ENCODE measurements at places on chromosomes 1 and 21.
A peak's percentile ranks its signal among the peaks of the same experiment; 100 is the strongest.

- DNase-seq, result no peak
Observed at GRCh38 chr1:109112056-109112651, 1.8 kb upstream of the ELAPOR1 start.

GRCh38 chr1:50097021-50097679 is 11.6 kb upstream of the ELAVL4 start:
- peak; percentile 13 for DNase-seq

DNA sequence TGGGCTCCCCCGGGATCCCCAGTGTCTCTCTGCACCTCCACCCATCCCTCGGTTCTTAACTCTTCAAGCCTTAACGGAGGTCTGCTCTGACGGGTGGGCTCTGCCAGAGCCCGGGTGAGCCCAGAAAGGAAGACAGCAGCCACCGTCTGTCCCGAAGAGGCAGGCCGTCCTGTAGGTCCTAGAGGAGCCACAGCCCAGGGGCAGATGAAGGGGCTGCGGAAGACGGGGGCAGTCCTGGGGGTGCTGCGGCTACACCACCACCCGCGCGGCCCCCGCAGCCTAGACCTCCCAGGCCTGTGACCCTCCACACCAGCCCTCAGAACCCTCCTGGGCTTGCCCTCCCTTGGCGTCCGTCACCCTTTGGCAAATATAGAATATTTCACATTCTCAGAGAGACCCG is 71.0 kb downstream of the UMODL1 start:
- DNase-seq, result no peak

DNA sequence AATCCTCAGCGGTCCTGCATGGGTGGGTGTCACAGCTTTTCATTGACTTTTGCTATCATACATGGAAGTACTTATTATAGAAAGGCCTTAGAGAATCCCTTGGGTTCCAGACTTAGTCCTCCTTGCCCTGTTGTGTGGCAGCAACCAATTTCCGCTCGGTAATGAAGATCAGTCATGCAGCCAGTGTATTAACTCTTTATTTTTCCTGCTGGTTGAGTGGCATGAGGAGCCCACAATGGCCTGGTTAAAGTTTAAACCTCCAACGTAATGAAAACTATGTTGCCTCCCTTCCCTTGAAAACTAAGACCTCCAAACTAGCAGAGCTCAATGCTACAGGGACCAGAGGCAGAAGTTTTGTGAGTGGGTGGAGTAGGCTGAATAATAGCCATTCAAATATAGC is 20.0 kb downstream of the CITED4 start:
- no peak for DNase-seq

GRCh38 chr21:45302082-45303061 is 14.7 kb upstream of the POFUT2 start:
- no peak for DNase-seq

DNA sequence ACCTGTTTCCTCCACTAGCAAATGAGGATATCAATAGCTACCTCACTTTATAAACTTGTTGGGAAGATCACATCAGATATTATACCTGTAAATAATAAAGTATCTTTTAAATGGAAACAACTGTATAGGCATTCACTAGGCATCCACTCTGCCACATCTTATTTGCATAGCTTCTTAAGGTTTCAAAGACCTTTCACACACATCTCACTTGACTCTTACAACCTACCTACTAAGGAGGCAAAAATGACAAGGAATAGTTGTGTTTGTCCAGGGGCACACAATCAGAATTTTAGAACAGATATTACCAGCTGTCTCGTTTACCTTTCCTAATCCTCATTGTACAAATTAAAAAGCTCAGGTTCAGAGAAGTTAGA is 51.5 kb downstream of the VANGL2 start:
- no peak for DNase-seq

- no peak for DNase-seq
Observed at GRCh38 chr1:209797978-209798639, 7.8 kb downstream of the IRF6 start.

- DNase-seq, result no peak
Observed at GRCh38 chr1:202858331-202858730, 30.6 kb downstream of the RABIF start.

- DNase-seq, result no peak
Observed at GRCh38 chr1:70348399-70349165, 5.9 kb downstream of the ANKRD13C start.

DNA sequence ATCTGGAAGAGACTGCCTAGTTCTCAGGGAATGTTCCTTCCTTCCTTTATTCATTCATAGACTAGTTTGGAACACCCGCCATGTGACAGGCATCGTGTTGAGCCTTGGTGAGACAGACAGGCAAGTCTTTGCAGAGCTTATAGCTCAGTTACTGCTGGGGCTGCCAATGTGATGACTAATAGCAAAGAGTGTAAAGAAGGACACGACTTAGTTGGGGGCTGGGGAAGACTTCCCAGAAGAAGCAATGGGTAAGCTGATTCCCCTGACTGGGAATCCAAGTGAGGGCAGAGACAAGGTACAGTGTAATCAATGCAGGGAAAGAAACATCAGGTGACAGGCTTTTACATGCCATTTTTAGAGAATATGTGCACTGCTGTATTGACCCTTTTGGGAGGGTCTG is 51.2 kb downstream of the TENT5C start:
- no peak for DNase-seq

DNA sequence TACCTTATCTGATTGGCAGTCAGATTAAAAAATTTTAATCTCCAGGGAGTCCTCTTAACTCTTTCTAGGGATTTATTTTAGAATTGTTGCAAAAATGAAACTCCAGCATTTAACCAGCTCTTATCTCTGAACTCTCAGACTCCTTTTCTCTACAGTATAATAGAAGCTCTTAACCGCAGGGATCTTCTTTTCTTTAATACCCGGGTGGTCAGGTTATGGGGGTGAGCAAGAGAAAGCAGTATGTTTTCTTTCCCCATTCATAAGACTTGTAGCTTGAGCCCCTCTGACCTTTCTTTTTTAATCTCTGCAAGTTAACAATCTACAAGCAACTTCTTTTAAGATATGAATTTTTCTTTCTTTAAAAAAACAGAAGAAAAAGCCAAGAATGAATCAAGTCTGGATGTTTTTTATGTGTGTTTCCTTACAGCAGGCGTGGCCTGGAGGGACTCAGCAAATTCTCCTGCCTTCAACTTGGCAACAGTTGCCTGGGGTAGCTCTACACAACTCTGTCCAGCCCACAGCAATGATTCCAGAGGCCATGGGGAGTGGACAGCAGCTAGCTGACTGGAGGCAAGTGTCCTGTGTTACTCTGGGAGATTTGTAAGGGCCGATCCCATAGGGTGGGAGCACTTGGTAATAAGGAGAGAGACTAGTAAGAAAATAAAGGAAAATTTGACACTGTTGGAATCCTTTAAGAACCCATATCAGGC is 13.4 kb upstream of the OLFML3 start:
- no peak for DNase-seq

DNA sequence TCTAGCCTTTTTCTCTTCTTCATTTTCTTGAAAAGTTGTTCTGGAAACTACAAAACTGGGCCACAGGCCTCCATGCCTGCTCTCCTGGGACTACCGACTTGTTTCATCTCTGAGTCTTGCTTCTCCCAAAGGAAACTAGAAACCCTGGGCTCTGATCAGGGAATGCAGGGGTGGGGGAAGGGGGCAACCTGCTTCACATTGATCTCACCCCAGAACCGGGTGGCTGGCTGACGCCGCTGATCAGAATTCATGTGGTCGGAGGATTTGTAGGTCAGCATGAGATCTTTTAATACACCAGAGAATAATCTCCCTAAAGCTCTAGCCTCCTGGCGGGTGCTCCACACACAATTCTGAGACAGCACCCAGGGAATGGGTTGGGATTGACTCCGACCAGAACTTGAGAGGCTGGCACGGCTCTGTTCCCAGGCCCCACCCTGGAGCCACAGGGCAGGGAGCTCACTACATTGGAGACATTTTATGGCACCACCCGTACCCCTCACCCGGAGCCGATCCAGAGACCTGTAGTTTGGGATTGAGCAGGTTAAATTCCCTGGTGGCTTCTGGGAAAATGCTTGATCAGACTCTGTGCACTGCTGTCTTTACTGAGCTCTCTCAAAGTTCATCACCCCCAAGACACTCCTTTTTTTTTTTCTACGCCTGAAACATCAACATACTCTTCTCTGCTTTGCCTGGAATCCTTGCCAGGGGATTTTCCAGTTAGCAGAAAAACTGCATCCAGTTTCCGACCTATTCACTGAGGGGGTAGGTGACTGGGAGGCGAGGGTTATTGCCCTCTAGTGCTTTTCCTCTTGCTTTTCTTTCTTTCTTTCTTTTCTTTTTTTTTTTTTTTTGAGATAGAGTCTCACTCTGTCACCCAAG is 12.2 kb upstream of the ARHGEF10L start:
- no peak for DNase-seq

GRCh38 chr1:64327119-64327518 is 123.7 kb downstream of the UBE2U start:
- no peak for DNase-seq

GRCh38 chr1:174344162-174344561 is 103.6 kb upstream of the GPR52 start:
- DNase-seq, result no peak

DNA sequence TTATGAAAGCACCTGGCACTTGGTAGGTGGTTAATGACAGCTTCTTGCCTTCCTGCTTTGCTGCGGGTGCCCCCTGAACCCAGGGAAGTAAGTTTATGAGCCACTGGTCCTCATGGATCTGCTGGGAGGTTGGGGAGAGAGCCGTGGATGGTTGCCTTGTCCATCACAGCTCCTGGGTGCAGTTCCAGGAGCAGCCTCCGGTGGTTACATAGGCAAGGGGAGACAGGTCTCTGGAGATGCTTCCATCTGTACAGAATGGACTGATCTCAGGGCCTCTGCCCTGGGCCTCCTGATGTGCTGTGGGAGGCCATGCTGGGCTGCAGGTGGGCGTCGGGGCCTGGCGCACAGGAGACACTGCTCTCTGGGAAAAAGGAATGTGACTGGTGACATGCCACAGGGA is 31.6 kb upstream of the ARHGEF10L start:
- no peak for DNase-seq

- DNase-seq, result no peak
Observed at GRCh38 chr1:115062542-115063004, 26.7 kb downstream of the TSPAN2 start.

DNA sequence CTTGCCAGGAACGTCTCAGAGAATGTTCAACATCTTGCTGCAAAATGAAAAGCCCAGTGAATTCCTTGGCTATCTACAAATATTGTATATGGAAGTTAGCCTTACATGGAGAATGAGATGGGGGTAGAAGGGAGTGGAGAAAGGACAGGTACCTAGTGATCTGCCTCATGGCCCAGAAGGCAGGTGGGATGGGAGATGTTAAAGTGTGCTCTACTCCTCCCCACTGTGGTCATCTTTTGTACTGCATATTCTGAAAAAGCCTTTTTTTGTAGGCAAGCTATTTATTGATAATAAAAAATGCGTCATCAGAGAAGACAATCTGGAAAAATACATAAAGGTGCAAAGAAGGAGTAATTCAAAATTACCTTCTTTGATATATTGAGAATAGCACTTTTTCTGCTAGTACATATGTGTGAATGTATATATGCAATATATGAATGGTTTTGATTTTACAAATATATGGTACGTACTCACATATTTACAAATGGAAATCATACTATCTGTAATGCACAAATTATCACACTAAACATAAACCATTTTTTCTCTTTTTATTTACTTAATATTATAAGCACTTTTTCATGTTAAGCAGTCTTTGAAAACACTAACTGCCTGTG is 19.1 kb upstream of the SLC5A9 start:
- DNase-seq, result peak; percentile 49

DNA sequence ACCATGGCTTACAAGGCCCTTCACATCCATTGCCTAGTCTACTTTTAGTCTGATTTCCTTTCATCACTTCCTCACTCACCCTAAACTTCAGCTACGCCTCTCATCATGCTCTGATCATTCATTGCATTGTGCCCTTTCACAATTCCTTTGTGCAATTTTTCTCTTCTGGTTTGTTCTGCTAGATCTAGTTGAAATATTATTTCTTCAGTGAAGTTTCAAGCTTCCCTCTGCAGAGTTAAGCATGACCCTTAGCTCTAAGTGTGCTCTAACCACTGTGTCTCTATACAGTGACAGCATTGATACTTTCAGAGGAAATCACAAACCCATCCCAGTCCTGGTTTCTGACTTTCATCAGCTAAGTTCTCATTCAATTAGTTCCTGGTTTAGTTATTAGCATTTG is 166.1 kb downstream of the PLA2G4A start:
- DNase-seq, result no peak

- DNase-seq, result no peak
Observed at GRCh38 chr1:47460456-47460855, 22.6 kb downstream of the FOXD2 start.

GRCh38 chr21:22791986-22792560 is 1793.9 kb downstream of the NCAM2 start:
- DNase-seq, result peak; percentile 20

- no peak for DNase-seq
Observed at GRCh38 chr1:5962265-5963105, 29.7 kb downstream of the NPHP4 start.

- no peak for DNase-seq
Observed at GRCh38 chr1:37989361-37989930, 376 bp downstream of the SF3A3 start.

DNA sequence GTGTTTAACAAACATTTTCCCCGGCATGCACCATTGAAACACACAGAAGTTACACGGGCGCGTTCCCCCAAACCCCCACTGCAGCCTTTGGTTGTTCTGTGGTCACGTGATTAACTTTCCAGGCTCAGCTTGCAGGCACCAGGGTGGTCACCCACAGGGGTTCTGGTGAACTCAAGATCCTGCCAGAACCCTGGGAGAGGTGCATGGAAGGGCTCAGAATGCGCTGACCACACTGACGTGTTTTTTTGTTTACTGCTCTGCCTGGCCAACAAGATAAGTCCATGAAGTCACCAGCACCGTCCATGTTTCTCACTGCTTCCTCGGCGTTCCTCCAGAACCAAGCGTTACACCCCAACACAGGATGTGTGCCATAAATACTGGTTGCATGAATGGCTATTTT is 229.5 kb upstream of the VAMP3 start:
- DNase-seq, result no peak

DNA sequence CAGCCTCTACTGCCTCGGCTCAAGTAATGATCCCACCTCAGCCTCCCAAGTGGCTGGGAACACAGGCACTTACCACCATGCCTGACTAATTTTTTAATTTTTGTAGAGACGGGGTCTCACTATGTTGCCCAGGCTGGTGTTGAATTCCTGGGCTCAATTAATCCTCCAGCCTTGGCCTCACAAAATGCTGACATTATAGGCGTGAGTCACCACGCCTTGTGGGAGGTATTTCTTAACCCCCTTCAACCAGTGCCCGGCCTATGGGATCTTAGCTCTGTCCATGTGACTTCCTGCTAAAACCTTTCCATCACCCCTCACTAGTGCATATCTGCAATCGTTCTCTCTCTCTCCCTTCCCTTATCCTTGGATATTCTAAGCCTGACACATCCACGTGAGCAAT is 86.4 kb downstream of the FOXD2 start:
- no peak for DNase-seq

GRCh38 chr1:245173446-245174211 is 18.8 kb downstream of the KIF26B start:
- DNase-seq, result no peak

DNA sequence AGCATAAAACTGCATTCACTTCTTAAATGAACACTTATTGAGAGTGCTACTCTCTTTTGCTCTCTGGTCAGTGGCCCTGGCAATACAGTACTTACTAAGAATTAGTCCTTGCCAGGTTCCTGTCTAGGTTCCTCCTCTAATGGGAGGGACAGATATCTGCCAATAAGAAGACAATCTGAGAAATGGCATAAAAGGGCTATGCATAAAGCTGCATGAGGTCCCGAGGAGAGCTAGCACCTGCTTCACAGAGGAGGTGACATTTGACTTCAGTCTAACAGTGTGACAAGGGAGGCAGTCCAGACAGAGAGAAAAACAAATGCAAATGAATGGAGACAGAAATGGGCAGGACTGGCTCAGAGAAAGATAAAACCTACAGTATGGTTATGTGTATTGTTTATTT is 357.1 kb upstream of the SGIP1 start:
- no peak for DNase-seq

Measured in DMS79 treated with DMSO at 0.1 percent for 48 hours (cell line).